ENCODE measurements at places on chromosomes 2 and 18. TPM values are rescaled to one million over a fixed set of nuclear protein-coding genes. Genes with fewer than 3 reads are reported as not detected.

GRCh38 chr2:79389481-79389880 lies 123.4 kb upstream of the CTNNA2 start:
- no peak for DNase-seq

Gene FAP
- not detected for total RNA-seq

DNA sequence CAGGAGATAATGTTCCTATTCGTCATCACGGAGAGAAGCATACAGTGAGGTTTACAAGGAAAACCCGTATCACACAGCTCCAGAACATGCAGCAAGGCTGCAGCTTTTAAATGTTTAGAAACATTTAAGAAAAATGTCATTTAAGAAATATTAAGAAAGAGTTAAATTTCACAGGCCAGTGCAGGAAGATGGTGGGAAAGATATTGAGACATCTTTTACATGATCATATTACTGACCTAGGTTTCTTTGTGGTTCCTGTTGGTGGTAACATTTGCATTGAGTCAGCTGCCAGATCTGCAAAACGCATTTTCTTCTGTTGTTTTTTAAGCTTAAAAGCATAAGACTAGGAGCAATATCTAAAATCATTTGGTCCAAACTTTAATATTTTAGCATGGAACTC lies 44.9 kb downstream of the CPO start:
- no peak for DNase-seq

DNA sequence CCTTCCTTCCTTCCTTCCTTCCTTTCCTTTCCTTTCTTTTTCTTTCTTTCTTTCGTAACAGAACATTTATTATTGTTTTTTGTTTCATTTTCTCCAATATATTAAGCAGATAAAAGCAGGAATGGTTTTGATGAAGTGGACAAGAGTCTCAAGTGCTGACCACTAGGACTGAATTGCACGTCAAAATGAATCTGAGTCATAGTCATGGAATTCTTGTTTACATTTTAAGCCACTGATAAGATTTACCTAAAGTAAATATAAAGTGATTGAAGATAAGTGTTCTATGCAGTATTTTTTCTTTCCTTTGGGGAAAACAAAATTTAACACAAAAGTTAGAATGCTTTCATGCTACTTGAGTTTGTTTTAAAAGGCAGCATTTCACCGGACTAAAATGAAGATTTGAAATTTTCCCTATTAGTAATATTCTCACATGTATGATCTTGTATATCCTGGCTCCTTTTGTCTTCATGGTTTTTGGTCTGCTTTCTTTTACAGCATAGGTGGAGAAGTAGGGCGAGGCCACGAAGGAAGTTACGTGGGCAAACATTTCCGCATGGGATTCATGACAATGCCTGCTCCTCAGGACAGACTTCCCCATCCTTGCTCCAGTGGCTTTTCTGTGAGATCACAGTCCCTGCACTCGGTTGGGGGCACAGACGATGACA lies 113.5 kb downstream of the NYAP2 start:
- no peak for DNase-seq

All from H7 (cell line).